ENCODE measurements at places on chromosomes 13 and 19.

GRCh38 chr19:867301-867793, 7.9 kb downstream of the CFD start:
- DNase-seq = no peak

- no peak for DNase-seq
Measured at GRCh38 chr13:45833663-45834375, 17.7 kb downstream of the SIAH3 start.

- no peak for DNase-seq
Measured at GRCh38 chr13:32376642-32377415, 51.1 kb downstream of the N4BP2L1 start.

GRCh38 chr19:16860118-16860517, 28.7 kb upstream of the F2RL3 start:
- no peak for DNase-seq

GRCh38 chr13:60170414-60170813, 6.7 kb upstream of the DIAPH3 start:
- no peak for DNase-seq

- no peak for DNase-seq
Measured at GRCh38 chr19:7739801-7740681, 7.3 kb downstream of the CD209 start.

GRCh38 chr13:46578590-46578975, 25.6 kb downstream of the LRCH1 start:
- DNase-seq = no peak

- no peak for DNase-seq
Measured at GRCh38 chr13:98228661-98229341, 51.7 kb upstream of the RNF113B start.

DNA sequence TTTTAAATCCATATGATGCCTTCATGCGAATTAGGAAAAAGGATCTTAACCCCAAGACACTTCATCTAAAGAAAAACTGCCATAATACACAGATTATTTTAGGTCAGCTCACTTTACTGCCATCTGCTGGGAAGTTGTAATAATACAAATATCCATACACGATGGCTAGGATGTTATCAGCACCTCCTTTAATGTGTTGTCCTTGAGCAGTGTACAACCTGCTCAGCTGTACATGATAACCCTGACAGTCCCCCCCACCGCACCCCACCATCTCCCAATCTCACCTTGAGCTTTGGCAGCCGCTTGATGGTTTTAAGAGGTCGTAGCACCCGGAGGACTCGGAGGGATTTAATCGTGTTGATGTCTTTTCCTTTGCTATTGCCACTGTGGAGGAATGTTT, 112.2 kb downstream of the IER2 start:
- DNase-seq = no peak

- no peak for DNase-seq
Measured at GRCh38 chr13:83798731-83799130, 83.5 kb downstream of the SLITRK1 start.

- no peak for DNase-seq
Measured at GRCh38 chr19:51479531-51480331, 1.4 kb downstream of the CEACAM18 start.

DNA sequence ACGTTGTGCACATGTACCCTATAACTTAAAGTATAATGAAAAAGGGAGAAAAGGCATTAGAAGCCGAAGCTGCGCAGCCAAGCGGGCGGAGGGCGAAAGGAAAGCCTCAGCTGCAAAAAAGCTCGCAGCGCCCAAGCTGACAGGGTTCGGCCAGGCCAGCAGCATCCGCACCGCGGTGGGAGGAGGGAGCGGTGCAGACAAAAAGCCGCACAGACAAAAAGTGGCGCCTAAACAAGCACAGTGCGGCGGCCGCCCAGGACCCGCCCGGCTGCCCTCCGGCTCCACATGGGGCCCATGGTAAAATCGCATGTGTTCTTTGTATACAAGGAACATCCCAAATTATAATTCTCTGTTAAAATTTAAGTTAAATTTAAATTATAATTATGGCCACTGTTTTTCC, 42.4 kb downstream of the PSG3 start:
- no peak for DNase-seq

- DNase-seq = no peak
Measured at GRCh38 chr13:71360041-71360440, 507.0 kb downstream of the DACH1 start.

DNA sequence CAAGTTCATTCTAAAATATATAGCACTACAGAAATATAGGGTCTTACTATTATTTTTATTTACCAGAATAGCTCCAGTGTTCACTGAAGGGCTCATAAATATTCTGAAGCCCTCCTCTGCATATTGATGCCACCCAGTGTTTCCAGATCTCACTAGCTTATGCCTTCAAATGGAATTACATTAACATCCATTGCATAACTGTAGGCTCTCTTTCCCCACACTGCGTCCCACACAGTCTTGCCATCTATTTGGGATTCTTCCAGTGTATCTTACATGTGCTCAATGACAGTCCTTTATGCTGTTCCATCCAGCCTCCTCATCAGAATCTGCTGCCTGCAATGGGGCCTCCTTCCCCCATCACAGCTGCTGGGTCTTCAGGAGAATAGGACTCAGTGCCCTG, 137.2 kb downstream of the CYSLTR2 start:
- DNase-seq = no peak

DNA sequence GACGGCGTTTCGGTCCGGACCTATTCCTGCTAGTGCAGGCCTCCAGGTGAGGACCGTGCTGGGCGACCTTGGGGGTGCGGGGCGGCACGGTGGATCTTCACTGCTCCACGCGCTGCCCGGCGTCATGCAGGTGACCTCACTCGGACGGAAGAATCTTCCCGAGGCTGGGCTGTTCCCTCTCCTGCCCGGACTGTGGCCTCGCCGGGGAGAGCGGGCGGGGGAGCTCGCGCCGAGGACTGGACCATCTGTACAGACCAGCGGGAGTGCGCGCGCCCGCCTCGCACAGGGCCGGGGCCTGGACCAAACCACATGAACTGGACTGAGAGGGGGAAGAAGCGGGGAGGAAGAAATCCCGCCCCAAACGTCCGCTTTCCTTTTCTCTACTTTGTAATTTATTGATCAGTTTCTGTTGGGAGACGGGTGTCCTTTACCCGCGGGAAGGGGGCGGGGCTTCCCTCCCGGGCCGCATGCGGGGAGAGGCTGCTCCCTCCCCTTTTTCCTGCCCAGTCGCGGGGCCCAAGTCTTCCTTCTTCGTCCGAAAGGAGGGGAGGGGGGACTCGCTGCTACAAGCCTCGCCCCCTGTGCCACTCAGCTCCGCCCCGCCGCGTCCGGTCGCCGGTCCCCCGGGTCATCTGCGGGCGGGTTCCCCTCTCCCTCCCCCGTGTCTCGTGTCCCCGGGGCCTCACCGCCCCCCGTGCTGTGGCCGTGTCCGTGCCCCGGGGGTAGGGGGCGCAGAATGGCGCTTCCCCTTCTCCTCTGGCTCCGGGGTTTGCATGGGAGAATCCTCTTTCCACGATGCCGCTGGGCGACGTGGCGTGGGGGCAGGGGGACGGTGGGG, 4.9 kb downstream of the HRC start:
- no peak for DNase-seq

DNA sequence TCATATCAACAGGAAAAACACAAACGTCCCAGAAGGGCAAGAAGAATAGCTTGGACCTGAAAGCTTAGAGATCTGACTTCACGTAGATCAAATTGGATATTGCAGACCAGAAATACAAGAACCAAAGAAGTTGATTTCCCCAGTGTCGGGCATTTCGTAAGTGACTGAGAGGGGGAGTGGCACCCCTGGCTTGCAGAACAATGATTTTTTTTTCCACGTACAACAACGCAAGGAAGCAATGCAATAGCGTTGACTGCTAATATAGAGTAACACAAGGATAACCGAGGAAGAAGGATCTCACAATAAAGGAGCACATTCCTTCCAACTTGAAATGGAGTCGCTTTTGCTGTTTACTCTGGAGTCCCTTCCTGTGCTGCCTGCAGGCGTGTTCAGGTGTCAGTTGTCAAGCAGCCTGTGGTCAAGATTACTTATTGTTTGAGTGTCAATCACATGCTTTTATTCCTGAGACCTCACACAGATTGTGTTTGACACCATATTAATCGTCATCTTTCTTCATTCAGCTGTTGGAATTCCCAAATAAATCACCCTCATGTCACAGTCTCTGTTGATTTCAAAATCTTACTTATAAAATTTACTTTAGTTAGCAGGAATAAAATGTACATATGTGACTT, 139.4 kb downstream of the FREM2 start:
- no peak for DNase-seq

DNA sequence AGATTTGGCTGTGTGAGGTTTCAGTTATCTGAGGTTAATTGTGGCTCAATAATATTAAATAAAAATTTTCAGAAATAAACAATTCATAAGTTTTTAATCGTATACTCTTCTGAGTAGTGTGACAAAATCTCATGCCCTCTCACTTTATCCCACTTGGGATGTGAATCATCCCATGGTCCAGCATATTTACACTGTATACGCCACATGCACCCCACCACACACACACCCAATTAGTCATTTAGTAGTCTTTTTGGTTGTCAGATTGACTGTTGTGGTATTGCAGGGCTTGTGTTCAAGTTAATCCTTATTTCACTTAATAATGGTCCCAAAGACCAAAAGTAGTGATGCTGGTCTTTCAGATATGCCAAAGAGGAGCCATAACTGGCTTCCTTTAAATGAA, 66.4 kb upstream of the PCDH9 start:
- no peak for DNase-seq

DNA sequence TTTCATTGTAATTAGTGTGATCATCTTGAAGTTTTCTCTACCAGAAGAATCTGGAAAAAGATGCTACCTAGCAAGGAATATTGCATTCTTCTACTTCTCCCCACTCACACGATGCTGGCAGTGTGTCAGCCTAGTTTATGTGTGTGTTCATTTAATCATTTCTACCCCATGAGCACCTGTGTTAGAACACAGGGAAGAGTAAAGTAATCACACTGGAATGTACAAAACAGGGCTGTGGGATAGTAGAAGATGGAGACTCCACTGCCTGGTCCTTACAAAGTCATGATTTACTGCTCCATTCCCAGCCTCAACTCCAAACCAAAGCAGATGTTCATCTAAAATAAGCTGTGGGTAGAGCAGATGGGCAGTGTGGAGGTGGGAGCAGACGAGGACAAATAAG, 47.7 kb upstream of the RGCC start:
- DNase-seq = no peak

GRCh38 chr13:97491452-97491851, 57.5 kb downstream of the RAP2A start:
- DNase-seq = no peak

- DNase-seq = no peak
Measured at GRCh38 chr13:33409673-33410510, 124.3 kb upstream of the STARD13 start.

DNA sequence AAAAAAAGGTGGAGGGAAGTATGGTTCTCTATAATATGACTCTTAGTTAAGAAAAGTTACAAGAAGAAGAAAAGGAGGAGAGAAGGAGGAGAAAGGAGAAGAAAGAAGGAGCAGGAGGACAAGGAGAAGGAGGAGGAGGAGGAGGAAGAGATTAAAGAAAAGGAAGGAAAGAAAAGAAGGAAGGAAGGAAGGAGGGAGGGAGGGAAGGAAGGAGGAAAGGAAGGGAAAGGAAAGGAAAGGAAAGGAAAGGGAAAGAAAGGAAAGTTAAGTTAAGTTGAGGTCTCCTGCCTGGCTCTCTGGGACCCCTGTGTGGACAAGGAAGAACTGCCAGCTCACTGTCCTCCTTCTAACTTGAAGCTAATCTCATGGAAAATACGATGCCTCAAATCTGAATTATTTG, 429.5 kb downstream of the TSHZ3 start:
- DNase-seq = no peak

DNA sequence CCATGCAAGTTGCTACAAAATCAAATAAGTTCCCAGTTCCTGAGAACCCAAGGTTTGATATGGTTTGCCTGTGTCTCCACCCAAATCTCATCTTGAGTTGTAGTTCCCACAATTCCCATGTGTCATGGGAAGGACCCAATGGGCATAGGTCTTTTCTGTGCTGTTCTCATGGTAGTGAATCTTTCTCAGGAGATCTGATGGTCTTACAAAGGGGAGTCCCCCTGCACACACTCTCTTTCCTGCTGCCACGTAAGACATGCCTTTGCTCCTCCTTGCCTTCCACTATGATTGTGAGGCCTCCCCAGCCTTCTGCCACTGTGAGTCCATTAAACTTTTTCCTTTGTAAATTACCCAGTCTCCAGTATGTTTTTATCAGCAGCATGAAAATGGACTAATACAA, 28.5 kb upstream of the TSHZ3 start:
- DNase-seq = no peak

GRCh38 chr13:113536461-113537110, 46.1 kb upstream of the DCUN1D2 start:
- DNase-seq = no peak

GRCh38 chr13:114226699-114227323, 7.9 kb upstream of the CDC16 start:
- DNase-seq = peak; percentile 63

DNA sequence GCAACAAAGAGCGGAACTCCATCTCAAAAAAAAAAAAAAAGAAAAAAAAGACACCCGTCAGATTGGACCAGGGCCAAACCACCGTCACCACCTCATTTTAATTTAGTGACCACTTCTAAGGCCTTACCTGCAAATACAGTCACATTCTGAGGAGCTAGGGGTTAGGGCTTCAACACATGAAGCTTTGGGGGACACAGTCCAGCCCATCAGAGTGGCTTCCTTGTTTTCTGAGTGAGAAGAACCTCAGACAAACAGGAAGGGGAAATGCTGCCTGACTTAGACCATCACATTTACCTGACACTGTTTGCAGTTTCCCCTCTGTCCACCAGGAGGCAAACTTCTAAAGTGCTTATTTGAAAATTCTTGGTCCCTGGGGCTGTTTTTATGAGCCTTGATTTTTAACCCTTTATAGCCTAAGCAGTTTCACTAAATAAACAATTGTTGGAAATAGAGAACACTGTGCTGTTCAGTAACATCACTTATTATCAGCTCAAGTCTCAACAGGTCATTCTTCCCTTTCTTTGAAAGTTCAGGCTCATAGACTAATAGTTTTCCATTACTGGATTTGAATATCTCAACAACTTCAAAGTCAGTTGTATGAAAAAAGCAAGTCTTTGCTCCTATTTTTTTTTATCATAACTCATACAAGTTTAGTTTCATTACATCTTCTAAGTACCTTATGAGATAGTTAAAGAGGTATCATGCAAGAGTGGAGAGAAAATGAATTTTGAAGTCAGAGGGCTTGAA, 74.9 kb upstream of the WASF3 start:
- peak; percentile 18 for DNase-seq

GRCh38 chr13:30991184-30991583, 58.7 kb downstream of the TEX26 start:
- DNase-seq = no peak

GRCh38 chr13:24684600-24684998, 4.4 kb downstream of the ATP12A start:
- DNase-seq = no peak

- no peak for DNase-seq
Measured at GRCh38 chr19:55485439-55486011, 537 bp downstream of the NAT14 start.

GRCh38 chr13:110179857-110180147, 127.2 kb downstream of the COL4A1 start:
- no peak for DNase-seq

GRCh38 chr19:35041548-35042055, at the start of gene HPN:
Gene HPN, plus strand, starts transcription at chr19:35041721. Its CDS starts 786 bp downstream, at chr19:35042507.
- no peak for DNase-seq

GRCh38 chr13:23957981-23958380, 60.7 kb upstream of the C1QTNF9B start:
- no peak for DNase-seq

- DNase-seq = no peak
Measured at GRCh38 chr13:42973581-42973980, 18.5 kb downstream of the EPSTI1 start.

- peak; percentile 73 for DNase-seq
Measured at GRCh38 chr19:47273313-47274070, 1.2 kb upstream of the INAFM1 start.

Measured in stimulated activated CD4-positive, alpha-beta T cell treated with anti-CD3 and anti-CD28 coated beads, TNF-alpha, amount 100 ng/mL, for 1 hour (primary cell).